Keratinocyte (primary cell): ENCODE measurements at places on chromosomes 1 and 21. TPM values are rescaled to one million over a fixed set of nuclear protein-coding genes. Genes with fewer than 3 reads are reported as not detected.

DNA sequence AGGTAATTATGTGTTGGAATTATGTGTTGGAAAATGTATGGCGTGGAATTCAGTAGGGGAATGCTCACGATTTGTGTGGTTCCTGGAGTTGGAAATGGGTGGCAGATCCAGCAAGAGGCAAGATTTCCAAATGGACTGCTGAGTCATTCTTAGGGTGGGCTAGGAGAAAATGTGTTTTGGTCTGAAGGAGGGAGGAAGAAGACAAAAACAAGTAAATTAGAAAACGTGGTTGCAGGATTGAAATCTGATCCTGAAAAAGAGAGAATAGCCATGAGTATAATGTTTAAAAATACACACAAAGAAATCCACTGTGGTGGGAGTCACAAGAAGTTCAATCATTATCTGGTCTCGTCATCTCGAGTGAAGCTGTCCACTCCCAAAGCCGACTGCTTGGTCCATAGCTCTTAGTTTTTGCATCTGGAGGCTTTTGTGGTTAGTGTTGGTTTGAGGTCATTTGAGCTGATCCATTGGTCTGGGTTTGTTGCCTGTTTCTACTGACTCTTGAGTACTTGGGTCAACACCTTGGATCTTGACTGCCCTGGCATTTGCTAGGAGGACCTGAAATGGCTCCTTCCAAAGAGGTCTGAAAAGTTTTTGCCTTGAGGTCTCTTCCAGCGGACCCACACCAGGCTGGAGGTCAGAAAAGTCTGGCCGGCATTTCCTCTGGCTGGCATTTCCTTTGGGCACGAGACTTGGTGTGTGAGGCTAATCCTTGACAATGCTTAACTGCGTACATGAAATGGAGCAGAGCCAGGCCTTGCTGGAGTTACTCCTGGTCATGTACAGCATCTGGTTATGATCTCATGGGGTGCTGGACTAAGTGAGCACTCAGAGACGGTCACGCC, 9.2 kb downstream of the MX2 start:
- no peak for DNase-seq

Gene LAPTM5
- 0.18 to 0.40 TPM (median 0.25 TPM) in 3 replicates for polyA plus RNA-seq

DNA sequence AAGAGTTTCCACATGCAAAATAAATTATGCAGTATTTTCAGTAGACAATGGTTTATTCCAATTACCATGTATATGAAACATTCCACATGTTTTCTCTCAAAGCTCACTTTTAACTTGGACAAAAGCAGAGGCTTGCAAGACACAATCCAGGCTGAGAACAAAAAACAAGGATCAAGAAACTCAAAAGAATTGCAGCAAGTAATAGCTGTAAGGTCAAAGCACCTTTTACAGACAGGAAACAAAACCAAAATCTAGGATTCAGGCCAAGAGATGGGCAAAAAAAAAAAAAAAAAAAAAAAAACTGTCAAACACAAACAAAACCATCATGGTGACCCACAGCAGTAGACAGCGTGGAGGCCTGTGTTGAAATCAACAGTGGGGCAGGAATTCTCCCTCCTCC, 9.3 kb downstream of the RGS1 start:
- no peak for DNase-seq

GRCh38 chr1:97820470-97821188, 100.2 kb downstream of the DPYD start:
- DNase-seq, result no peak
